ENCODE measurements at places on chromosomes 16 and 17.

- no peak for DNase-seq
Observed at GRCh38 chr16:56615353-56615752, 7.0 kb downstream of the MT2A start.

DNA sequence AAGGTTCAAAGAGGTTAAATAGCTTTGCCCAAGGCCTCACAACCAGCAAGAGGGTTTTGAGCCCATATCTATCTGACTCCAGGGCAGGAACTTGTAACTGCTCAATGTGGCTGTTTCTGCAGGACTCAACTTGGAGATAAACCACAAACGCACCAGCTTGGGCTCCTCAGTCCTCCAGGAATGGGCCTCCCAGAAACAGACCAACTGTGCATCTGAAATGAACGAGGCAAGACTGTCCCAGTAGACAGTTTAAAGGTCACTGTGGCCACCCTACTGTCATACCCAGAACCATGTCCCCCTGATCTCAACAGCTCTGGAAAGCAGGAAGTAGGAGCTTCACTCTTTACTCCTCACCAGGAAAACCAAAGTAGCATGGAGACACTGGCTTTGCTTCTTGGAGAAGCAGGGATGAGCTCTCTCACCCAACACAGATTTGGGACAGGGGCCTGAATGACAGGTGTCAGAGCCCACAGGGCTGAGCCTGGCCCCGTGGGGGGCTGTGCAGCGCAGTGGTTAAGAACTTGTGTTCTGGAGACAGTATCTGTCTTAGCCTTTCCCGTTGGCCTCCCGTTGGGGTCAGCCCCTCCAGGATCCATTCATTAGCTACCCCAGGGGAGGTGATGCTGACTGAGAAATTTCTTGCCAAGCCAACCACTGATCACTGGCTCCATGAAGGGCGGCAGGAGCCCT, 2.3 kb upstream of the CALB2 start:
- no peak for DNase-seq

GRCh38 chr17:76834870-76835269, 33.3 kb upstream of the MGAT5B start:
- no peak for DNase-seq

GRCh38 chr16:64865069-64865696, 256.7 kb downstream of the CDH11 start:
- no peak for DNase-seq

DNA sequence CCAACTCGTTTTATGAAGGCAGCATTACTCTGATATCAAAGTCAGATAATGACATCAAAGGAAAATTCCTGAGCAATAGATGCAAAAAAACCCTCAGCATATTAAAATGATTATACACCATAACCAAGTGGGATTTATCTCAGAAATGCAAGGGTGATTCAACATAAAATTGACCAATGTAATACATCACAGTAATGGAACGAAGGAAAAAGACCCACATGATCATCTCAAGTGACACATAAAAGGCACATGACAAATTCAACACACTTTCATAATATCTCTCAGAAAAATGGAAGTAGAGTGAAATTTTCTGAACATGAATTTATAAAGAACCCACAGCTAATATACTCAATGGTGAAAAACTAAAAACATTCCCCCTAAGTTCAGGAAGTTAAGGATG, 118.8 kb downstream of the ITFG1 start:
- DNase-seq = no peak
